ENCODE measurements at places on chromosomes 1 and 21. TPM values are rescaled to one million over a fixed set of nuclear protein-coding genes. Genes with fewer than 3 reads are reported as not detected.

- no peak for DNase-seq
- H3K4me1 ChIP-seq = no peaks in the 10 kb centered on the region
- H3K36me3 ChIP-seq = no peaks in the 10 kb centered on the region
These were observed 338.6 kb downstream of the TBX15 start for GRCh38 chr1:118649369-118650106.

HNRNPCL4 gene
- not detected for polyA plus RNA-seq

OR2G6 gene
- polyA plus RNA-seq = not detected

HES5 gene
- 0.16 TPM for polyA plus RNA-seq

GRCh38 chr1:91894036-91894761 is 8.2 kb upstream of the TGFBR3 start:
- no peak overlapping the region for H3K4me3 ChIP-seq
- no peak for DNase-seq

GRCh38 chr1:168477792-168478191 is 66.0 kb downstream of the XCL2 start:
- no peaks in the 10 kb centered on the region for H3K27me3 ChIP-seq
- no peaks in the 10 kb centered on the region for H3K36me3 ChIP-seq
- H3K27ac ChIP-seq = no peak overlapping the region
- DNase-seq = no peak

GRCh38 chr1:117396074-117396473 is 28.8 kb downstream of the MAN1A2 start:
- no peaks in the 10 kb centered on the region for H3K27me3 ChIP-seq
- no peak overlapping the region for H3K27ac ChIP-seq
- peaks cover 5% of the 10 kb centered on the region for H3K4me1 ChIP-seq

ELF3 gene
- polyA plus RNA-seq = 10.9 TPM

DNA sequence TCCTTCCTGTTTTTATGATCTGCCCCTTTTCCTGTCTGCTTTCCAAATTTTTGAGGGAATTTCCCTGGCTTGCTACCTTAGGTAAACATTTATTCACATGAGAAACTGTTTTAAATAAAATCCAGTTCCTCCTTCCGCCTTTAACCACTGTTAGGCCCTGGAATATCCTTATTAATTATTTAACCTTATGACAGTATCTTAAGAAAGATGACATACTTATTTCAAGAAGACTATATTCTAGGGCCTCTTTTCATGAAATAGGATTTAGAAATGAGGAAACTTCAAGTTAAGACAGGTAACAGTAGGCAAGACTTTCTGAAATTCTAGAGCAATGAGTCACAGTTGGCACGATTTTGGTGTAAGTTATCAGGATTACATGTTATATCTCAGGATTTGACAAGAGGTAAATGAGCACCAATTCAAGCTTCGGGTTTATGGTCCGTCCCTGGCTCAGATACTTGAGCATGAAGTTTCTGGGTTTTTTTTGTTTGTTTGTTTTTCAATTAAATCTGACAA is 2.0 kb upstream of the TNFSF18 start:
- DNase-seq = no peak
- no peaks in the 10 kb centered on the region for H3K36me3 ChIP-seq
- H3K27me3 ChIP-seq = no peaks in the 10 kb centered on the region
- H3K4me3 ChIP-seq = no peak overlapping the region
- no peaks in the 10 kb centered on the region for H3K4me1 ChIP-seq

DNA sequence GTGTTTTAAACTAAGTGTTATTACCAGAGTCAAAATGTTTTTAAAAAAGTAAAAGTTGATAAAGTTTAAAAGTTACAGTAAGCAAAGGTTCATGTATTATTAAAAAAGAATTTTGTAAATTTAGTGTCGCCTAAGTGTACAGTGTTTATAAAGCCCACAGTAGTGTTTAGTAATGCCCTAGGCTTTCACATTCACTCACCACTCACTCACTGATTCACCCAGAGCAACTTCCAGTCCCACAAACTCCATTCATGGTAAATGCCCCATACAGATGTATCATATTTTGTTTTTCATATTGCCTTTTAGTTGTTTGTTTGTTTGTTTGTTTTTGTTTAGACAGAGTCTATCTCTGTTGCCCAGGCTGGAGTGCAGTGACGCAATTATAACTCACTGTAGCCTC is 353.8 kb upstream of the PTBP2 start:
- H3K27me3 ChIP-seq = no peaks in the 10 kb centered on the region
- no peak for DNase-seq
- H3K4me1 ChIP-seq = no peaks in the 10 kb centered on the region
- no peaks in the 10 kb centered on the region for H3K36me3 ChIP-seq
- no peak overlapping the region for H3K4me3 ChIP-seq

GRCh38 chr1:210587566-210587965 is 258.9 kb downstream of the HHAT start:
- H3K36me3 ChIP-seq = no peaks in the 10 kb centered on the region
- DNase-seq = peak; percentile 12
- no peaks in the 10 kb centered on the region for H3K4me1 ChIP-seq
- no peaks in the 10 kb centered on the region for H3K27me3 ChIP-seq

DNA sequence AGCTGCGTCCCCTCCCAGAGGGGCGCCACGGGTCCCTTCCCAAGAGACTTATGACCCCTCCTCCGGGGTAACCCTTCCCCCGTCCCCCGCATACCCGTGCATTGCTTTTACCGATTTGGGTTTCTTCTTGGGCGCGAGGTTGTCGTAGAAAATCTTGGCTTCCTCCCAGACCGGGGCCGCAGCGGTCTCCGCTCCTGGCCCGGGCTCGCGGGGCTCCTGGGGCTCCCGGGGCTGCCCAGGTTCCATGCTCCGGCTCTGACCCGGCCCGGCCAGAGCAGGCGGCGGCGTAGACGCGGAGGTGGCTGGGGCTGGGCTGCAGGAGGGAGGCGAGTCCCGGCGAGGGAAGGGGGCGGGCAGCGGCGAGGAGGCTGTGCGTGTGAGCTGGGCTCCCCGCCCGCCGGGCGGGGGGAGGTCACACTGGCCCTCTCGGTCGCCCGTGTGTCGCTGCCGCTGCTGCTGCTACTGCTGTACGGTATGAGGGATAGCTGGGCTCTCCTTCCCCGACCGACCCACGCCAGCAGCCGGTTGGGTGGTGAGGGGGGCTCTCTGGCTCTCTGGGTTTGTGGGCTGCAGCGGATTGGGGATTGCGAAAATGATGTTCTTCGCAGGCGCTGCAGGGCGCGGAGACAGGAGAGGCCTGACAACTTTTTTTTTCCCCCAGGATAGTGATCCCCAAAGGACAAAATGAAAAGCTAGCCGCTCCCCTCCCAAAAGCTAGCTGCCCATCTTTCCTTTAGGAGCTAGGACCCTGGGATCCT is at the start of gene NT5C1A:
NT5C1A (minus strand) TSS at position 315 of the 758 bp plus-strand sequence; CDS start at position 246, 69 bp downstream.
- DNase-seq = peak; percentile 60
- H3K4me3 ChIP-seq = peak within 1 kb of the TSS; percentile 67
- peaks cover 98% of the 10 kb centered on the region for H3K27me3 ChIP-seq
- peaks cover 5% of the 10 kb centered on the region for H3K4me1 ChIP-seq
- no peaks in the 10 kb centered on the region for H3K36me3 ChIP-seq

DNA sequence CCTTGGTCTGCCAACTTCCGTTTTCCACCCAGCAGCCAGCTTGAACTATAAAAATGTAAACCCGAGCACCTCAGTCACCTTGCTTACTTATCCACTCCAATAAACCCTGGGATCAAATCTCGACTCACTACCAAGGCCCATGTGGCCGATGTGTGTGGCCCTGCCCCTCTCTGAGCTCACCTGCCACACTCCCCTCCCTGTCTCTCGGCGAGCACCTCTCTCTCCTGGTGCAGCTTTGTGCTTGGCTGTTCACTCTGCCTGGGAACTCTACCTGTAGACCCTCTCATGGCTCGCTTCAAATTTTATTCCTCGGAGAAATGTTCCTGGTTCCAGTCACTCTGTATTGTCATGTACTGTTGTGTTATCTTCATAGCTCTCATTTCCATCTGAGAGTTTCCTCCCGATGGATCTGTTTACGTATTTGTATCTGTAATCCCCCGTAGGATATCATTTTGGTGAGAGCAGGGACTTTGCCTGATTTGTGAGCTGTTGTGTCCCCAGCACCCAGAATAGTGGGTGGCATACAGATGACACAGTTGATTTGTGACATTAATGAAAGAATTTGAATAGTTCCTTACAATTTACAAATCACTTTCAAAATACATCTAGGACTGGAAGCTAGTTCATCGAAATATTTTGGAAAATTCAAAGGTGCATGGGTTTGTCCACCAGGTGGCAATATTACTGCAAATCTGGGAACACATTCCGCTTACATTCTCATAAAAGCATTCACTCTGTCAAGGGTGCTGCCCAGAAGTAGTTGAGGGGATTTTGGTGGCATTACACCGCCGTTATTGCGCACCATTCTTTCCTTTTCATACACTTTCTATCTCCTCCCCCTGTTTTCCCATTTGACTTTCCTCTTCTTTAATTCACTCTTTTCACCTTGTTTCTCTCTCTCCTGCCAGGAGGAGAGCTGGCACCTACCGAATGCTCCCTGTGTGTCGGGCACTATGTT is 95.3 kb downstream of the ABCA4 start:
- H3K27ac ChIP-seq = no peak overlapping the region
- H3K36me3 ChIP-seq = no peaks in the 10 kb centered on the region
- peak; percentile 67 for DNase-seq
- H3K4me3 ChIP-seq = no peak overlapping the region

GRCh38 chr1:57600424-57600823 is 176.6 kb upstream of the DAB1 start:
- H3K4me3 ChIP-seq = peak overlapping the region; percentile 7
- no peaks in the 10 kb centered on the region for H3K27me3 ChIP-seq
- DNase-seq = peak; percentile 94
- H3K36me3 ChIP-seq = no peaks in the 10 kb centered on the region
- peak overlapping the region; percentile 83 for H3K27ac ChIP-seq

GRCh38 chr1:26608895-26609294 is 79.3 kb downstream of the RPS6KA1 start:
- peaks cover 8% of the 10 kb centered on the region for H3K4me1 ChIP-seq
- no peaks in the 10 kb centered on the region for H3K27me3 ChIP-seq
- H3K27ac ChIP-seq = no peak overlapping the region

OR6N1 gene
- polyA plus RNA-seq = not detected

DNA sequence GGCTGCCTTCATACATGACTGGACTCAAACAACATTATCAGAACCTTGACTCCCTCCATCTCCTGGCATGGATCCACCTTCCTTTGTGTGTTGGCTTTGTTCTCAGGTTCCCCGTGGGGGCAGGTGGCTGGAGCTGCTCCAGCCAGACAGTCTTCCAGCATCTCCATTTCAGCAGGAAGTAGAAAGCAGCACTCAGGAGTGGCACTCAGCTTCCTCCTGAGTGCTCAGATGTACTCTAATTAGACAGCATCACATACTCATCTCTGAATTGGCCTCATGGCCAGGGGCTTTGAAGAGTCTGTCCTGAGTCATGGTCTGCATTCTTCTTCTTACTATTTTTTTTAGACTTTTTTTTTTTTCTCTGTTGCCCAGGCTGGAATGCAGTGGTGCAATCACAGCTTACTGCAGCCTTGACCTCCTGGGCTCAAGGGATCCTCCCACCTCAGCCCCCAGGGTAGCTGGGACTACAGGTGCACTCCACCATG is 27.9 kb downstream of the OVAAL start:
- H3K36me3 ChIP-seq = no peaks in the 10 kb centered on the region
- no peaks in the 10 kb centered on the region for H3K4me1 ChIP-seq
- H3K27me3 ChIP-seq = no peaks in the 10 kb centered on the region
- no peak overlapping the region for H3K27ac ChIP-seq

ERO1B gene
- polyA plus RNA-seq = 2.4 TPM

SUSD4 gene
- polyA plus RNA-seq = 2.7 TPM

- no peaks in the 10 kb centered on the region for H3K27me3 ChIP-seq
- 0 out of 2 replicates have a peak, but pooled peaks cover 7% of the 10 kb centered on the region for H3K36me3 ChIP-seq
- H3K27ac ChIP-seq = no peak overlapping the region
- peak; percentile 92 for DNase-seq
- H3K4me1 ChIP-seq = peaks cover 3% of the 10 kb centered on the region
These were observed 65.5 kb downstream of the UBE2U start for GRCh38 chr1:64268653-64269557.

- H3K4me1 ChIP-seq = no peaks in the 10 kb centered on the region
- DNase-seq = no peak
- H3K27me3 ChIP-seq = no peaks in the 10 kb centered on the region
- H3K36me3 ChIP-seq = no peaks in the 10 kb centered on the region
These were observed 33.9 kb downstream of the ETS2 start for GRCh38 chr21:38839328-38840286.

DNA sequence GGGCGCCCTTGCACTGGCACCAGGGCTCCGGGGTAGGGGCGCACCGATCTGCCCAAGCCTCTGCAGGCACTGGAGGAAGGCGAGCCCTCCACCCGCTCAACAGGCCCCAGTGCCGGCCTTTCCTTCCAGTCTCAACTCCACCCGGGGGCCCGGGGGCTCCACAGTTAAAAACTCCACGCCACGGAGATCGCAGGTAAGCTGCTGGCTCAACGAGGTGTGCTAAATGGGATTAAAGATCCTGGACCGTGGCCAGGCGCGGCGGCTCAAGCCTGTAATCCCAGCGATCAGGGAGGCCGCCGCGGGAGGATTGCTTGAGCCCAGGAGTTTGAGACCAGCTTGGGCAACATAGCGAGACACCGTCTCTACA is 536 bp downstream of the HSF2BP start:
- no peak overlapping the region for H3K27ac ChIP-seq
- peaks cover 15% of the 10 kb centered on the region for H3K36me3 ChIP-seq
- DNase-seq = no peak

LRRC53 gene
- not detected for polyA plus RNA-seq

MYOC gene
- polyA plus RNA-seq = not detected

OR2T35 gene
- not detected for polyA plus RNA-seq

GRCh38 chr1:172770071-172770470 is 111.2 kb downstream of the FASLG start:
- H3K36me3 ChIP-seq = no peaks in the 10 kb centered on the region
- H3K4me3 ChIP-seq = no peak overlapping the region
- H3K27me3 ChIP-seq = no peaks in the 10 kb centered on the region
- H3K4me1 ChIP-seq = no peaks in the 10 kb centered on the region
- no peak overlapping the region for H3K27ac ChIP-seq

GRCh38 chr1:14804626-14805025 is 206.1 kb downstream of the KAZN start:
- DNase-seq = peak; percentile 69
- no peaks in the 10 kb centered on the region for H3K27me3 ChIP-seq
- no peaks in the 10 kb centered on the region for H3K4me1 ChIP-seq
- H3K36me3 ChIP-seq = peaks cover 11% of the 10 kb centered on the region
- no peak overlapping the region for H3K27ac ChIP-seq
- no peak overlapping the region for H3K4me3 ChIP-seq

GRCh38 chr1:33616780-33617179 is 144.3 kb downstream of the ZSCAN20 start:
- H3K4me3 ChIP-seq = no peak overlapping the region
- no peaks in the 10 kb centered on the region for H3K27me3 ChIP-seq
- H3K27ac ChIP-seq = no peak overlapping the region
- no peaks in the 10 kb centered on the region for H3K36me3 ChIP-seq
- DNase-seq = no peak

- DNase-seq = no peak
- peaks cover 15% of the 10 kb centered on the region for H3K4me1 ChIP-seq
- no peak overlapping the region for H3K4me3 ChIP-seq
- H3K27ac ChIP-seq = no peak overlapping the region
- peaks cover 13% of the 10 kb centered on the region for H3K27me3 ChIP-seq
These were observed 177.8 kb downstream of the GIPC2 start for GRCh38 chr1:78223417-78224215.

GRCh38 chr21:40053007-40053406 is 185.8 kb downstream of the PCP4 start:
- DNase-seq = no peak
- no peaks in the 10 kb centered on the region for H3K4me1 ChIP-seq
- no peaks in the 10 kb centered on the region for H3K36me3 ChIP-seq
- H3K27ac ChIP-seq = no peak overlapping the region

GJA5 gene
- polyA plus RNA-seq = 0.50 TPM

- H3K27ac ChIP-seq = no peak overlapping the region
- H3K27me3 ChIP-seq = no peaks in the 10 kb centered on the region
- no peak for DNase-seq
- H3K4me3 ChIP-seq = no peak overlapping the region
These were observed 45.3 kb upstream of the CTBS start for GRCh38 chr1:84619383-84620102.

PTGS2 gene
- polyA plus RNA-seq = 0.12 TPM

SCAF4 gene
- polyA plus RNA-seq = 45.8 TPM

OR10Z1 gene
- polyA plus RNA-seq = not detected
